ENCODE measurements at places on chromosomes 1 and 21.

DNA sequence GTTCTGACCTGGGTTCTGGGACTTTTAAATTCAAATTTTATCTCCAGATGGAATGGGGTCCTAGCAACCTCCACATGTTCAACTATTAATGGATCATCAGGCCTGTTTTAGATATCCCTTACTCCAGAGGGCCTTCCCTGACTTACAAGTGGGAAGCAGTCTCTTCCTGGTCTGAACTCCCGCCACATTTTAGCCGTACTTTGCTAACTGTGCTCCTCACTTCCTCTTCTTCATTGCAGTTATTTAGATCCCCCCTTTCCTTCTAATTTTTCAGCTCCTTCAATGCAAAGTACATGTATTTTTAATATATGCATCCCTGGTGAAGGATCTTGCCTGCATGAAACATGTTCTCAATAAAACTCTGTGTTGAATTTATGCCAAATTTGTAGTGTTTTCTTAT lies 3.7 kb downstream of the CD1A start:
- no peak for DNase-seq

- no peak for DNase-seq
Observed at GRCh38 chr1:63322114-63322943, at the start of gene FOXD3. Gene FOXD3 (plus strand): TSS chr1:63322567. CDS start chr1:63323059, 492 bp downstream.

GRCh38 chr1:107473065-107473464 lies 332.2 kb downstream of the NTNG1 start:
- no peak for DNase-seq

- no peak for DNase-seq
Observed at GRCh38 chr1:41683681-41684500, 199.4 kb upstream of the EDN2 start.

DNA sequence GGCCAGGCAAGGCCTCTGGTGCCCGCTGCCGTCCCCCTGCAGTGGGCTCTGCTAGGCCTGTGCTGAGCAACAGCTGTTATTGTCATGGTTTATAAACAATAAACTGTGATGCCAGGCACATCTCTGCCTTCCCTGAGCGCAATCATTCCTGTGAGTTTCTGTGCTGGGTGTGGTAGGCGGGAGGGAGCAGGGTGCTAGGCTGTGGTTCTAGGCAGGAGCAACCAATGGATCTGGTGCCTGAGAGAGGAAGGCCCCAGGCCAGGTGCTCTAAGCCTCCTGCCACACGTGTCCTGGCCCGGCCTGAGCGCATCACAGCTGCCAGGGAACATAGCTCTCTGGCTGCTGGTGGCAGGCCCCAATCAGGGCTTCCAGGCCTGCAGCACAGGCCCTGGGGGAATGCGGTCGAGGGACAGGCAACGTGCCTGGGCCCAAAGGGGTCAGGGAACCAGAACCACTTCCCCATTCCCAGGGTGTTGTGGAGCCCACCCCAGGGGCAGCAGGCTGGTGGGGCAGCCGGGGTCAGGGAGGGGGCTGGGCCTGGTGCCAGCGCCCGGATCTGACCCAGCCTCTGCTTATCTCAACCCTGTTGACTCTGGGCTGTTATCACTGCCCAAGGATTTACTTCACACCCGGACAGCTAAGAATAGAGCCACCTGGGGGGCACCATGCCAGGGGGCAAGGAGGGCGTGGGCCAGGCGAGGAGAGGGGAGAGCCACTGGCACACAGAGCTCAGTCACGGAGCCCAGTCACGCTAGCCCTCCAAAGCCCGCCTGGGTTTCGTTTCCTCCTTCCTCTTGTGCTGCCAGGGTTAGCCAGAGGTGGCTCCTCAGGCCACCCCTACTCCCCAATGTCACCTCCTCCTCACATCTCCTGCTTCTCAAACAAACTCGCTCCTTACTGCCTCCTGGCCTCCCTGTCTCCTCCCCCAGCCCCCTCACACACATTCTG lies 11.5 kb downstream of the TRIM46 start:
- DNase-seq, result no peak

DNA sequence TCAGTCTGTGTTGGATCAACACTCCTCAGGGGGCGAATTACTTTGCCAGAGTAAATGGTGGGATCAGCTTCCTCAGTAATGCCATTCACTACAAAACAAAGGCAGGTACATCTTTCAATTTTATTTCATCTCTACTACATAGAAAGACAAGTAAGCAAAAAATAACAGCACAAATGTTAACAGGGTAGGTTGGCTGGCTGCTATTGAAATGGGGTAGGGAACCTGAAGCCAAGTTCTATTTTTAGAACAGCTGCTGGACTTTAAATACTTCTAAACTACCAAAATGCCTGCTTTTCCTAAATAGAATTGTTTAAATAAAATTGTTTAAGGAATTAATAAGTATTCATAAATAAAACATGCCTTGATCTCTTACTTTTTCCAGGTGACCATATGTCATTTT lies 7.3 kb upstream of the NRAS start:
- DNase-seq, result no peak

GRCh38 chr1:11948822-11949458 lies 14.4 kb downstream of the PLOD1 start:
- DNase-seq, result no peak

DNA sequence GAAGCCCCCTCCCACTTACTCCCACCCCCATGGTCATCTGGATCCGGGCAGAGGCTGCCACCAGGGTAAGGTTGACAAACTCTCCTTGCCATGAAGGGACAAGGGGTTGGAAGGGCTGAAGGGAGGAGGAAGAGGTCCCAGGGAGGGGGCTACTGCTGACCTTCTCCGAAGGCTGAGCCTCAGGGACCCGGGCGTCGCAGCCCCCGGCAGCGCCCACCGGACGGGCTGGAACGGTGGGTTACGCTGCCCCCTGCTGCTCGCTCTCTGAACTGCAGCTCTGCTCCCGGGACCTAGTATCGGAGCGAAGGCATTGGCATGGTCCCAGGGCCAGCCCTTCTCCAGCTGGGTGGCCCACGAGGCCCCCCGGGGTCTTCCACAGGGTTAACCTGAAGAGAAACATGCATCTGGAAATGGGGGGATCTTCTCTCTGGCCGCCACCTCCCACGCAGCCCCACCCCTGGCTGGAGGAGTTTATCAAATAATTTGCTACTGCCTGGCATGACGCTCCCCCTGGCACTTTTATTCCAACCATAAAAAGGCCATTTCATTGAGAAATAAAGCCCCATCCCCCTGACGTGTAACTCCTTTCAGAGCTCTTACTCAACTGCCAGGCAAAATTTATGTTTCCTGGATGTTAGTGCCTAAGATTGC lies 70.4 kb upstream of the TARDBP start:
- no peak for DNase-seq

DNA sequence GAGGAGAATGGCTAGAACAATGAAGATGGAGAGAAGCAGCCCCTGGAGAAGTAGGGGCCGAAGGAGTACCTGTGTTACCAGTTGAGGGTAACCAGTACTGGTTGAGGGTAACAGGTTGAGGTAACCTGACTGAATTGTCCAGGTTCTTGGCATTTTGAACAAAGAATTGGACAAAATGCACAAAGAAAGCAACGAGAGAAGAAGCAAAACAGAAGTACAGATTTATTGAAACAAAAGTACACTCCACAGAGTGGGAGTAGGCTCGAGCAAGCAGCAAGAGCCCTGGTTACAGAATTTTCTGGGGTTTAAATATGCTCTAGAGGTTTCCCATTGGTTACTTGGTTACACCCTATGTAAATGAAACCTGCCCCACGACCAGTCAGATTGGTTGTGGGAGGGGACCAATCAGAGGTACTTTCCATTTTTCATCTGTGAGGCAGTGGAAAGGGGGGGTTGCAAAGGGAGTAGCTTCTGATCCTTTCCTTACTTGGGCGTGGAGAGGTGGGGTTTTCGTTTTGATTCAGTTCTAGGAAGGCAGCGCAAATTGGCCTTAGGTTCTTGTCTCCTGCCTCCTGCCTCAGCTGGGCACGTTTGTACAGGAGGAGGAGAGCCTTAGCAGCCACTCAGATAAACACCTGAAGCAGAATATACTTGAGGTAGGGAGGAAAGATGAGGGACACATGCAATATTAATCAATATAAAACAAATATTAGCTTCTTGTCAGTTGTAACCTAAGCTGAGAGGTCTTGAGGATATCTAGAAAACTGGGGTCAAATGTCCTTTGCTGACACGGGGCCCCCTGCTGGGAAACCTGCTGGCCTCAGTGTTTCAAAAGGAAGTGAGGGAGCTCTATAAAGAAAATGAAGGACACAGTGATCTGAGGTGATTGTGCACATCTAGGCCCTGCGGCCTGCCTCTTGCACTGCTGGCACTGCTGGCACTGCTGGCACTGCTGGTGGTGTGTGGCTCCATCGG lies 14.3 kb upstream of the LSM10 start:
- DNase-seq, result no peak

DNA sequence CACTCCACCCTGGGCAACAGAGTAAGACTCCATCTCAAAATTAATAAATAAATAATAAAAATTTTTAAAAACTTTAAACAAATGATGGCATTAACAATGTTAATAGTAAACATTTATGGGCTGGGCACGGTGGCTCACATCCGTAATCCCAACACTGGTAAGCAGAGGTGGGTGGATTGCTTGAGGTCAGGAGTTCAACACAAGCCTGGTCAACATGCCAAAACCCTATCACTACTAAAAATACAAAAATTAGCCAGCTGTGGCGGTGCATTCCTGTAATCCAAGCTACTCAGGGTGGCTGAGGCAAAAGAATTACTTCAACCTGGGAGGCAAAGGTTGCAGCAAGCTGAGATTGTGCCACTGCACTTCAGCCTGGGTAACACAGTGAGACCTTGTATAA lies 9.0 kb upstream of the L1TD1 start:
- DNase-seq, result no peak

DNA sequence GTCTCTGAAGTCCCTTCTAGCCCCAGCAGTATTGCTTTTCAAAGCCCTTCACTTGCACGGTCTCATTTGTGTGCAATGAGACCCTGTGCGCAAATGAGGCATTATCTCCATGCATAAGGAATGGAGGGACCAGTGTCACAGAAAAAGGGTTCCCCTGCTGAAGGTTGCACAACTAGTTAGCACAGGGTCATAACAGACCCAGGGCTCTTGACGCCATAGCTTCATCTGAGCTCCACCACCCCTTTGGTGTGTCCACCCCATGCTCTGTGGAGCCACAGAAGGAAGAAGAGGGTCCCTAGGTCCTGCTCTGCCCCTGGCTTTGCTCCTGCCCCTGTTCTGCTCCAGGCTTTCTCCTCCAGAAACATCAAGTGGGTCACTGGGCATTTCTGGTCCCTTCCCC lies 12.6 kb downstream of the SH2D2A start:
- no peak for DNase-seq

- no peak for DNase-seq
Observed at GRCh38 chr1:226308166-226308722, 720 bp downstream of the LIN9 start.

- DNase-seq, result no peak
Observed at GRCh38 chr1:167666416-167666815, 36.4 kb downstream of the RCSD1 start.

GRCh38 chr1:73778471-73778870 lies 419.5 kb downstream of the LRRIQ3 start:
- DNase-seq, result no peak

- DNase-seq, result no peak
Observed at GRCh38 chr1:212489284-212489859, 56.7 kb downstream of the NENF start.

GRCh38 chr1:208409176-208409575 lies 165.0 kb upstream of the PLXNA2 start:
- DNase-seq, result no peak

DNA sequence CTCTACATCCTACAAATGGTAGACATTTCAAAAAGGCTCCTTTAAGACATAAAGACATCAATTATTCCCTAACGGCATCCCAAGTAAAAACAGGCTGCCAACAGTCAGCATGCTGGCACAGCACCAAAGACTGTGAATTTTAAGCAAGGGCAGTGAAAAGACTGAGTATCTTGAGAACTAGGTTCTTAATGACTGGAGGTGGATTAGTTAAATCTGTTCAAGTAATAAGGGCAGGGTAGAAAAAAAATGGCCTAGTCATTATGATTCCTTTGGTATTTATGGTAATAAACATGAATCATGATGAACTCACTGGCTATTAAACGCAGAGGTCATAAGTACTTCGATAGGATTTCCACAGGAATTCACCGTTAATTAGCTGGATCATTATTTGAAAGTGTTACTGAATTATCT lies 75.2 kb downstream of the KIFAP3 start:
- no peak for DNase-seq

- no peak for DNase-seq
Observed at GRCh38 chr1:26203642-26204318, 13.4 kb downstream of the CATSPER4 start.

- no peak for DNase-seq
Observed at GRCh38 chr1:117176579-117176978, 34.1 kb downstream of the VTCN1 start.

DNA sequence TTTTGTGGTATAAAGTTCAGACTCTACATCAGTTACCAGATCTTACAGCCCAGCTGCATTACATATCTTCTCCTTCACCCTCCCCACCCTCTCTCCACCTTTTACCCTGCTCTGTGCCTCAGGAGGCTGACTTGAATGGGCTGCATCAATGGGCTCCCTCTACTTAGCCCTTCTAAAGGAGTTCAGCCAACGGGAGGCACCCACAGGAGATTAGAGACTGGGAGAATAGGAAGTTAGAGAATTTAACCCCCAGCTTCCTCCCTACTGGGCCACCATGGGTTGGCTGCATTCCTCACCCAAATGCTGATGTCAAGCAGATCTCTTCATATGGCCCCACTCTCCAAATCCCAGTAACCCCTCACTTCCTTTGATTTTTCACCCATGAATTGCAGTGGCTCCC lies 17.1 kb upstream of the DUSP23 start:
- DNase-seq, result no peak

- DNase-seq, result no peak
Observed at GRCh38 chr1:68103011-68103545, 52.7 kb upstream of the DIRAS3 start.

DNA sequence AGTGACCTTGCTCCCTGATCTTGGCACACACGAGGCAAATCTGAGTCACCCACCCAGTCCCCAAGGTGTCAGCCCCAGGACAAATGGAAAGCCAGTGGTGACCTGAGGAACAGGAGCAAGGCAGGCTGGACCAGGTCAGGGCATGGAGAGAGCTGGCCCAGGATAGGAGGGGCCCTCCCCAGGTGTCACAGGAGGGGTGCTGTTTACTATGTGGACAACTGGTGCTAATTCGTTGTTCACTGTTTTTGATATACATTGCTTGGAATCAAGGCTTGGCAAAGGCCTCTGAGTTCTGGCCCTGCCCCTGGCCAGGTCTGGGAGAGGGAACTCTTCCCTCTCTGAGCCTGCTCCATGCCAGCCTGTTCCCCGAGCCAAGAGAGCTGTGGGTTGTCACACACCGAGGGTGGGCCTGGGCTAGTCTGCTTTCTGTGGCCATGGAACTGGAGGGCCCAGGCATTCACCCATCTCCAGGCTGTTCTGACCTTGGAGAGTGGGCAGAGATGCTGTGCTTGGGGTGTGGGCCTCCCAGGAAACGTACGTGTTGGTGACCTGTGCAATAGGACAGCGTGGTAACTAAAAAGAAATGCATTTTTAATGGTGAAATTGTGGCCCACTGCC lies 41.8 kb downstream of the CRYAA start:
- no peak for DNase-seq
